ENCODE measurements at places on chromosomes 3 and 15. TPM values are rescaled to one million over a fixed set of nuclear protein-coding genes. Genes with fewer than 3 reads are reported as not detected.

ENTPD3 gene
- not detected for total RNA-seq

- no peak overlapping the region for H3K27ac ChIP-seq
- H3K4me1 ChIP-seq = peaks cover 20% of the 10 kb centered on the region
- DNase-seq = no peak
- peaks cover 19% of the 10 kb centered on the region for H3K27me3 ChIP-seq
- no peaks in the 10 kb centered on the region for H3K36me3 ChIP-seq
- no peak overlapping the region for H3K4me3 ChIP-seq
Measured at GRCh38 chr3:170911051-170911450, 2.6 kb upstream of the EIF5A2 start.

CCDC191 gene
- 2.9 TPM for total RNA-seq

- H3K36me3 ChIP-seq = peaks cover 20% of the 10 kb centered on the region
- H3K27ac ChIP-seq = no peak overlapping the region
- H3K4me1 ChIP-seq = peaks cover 2% of the 10 kb centered on the region
- DNase-seq = no peak
- H3K4me3 ChIP-seq = no peak overlapping the region
Measured at GRCh38 chr15:56792211-56792610, 58.9 kb upstream of the ZNF280D start.

DNA sequence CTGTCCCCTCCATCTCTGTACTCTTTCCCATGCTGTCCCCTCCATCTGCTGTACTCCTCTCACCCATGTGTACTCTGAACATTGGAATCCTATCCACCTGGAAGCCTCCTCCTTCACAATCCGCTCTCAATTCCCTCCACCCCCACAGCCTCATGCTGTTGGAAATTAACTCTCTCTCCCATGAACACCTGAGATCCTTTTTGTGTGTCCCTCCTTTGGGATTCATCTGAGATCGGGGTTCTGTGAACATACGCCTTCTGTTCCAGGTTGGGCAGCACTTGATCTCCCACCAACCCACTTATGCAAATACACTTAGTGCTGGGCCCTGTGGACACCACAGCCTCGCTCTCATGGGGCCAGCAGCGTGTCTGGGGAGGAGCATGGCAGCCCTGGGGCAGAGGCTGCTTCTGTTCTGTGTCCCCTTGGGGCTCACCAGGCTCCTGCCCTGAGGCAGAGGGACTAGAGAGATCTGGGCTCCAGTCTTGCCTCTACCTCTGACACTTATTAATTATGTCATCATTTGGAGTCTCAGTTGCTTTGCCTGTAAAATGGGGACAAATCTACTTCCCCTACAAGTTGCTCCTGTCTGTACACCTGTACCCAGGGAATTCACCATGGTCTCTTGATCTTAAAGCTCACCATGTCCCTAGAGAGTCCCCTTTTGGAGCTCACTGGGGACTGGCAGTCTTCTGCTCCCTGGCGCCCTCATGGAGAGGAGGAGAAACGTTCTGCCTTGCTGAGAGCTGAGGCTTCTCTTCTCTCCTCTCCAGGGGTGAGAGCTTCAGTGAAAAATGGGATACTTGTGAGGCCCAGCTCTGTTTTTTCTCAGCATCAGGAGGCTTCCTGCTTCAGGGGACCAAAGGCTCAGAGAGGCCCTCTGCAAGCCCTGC is 42.7 kb downstream of the ITGA11 start:
- H3K27me3 ChIP-seq = peaks cover 30% of the 10 kb centered on the region
- peaks cover 23% of the 10 kb centered on the region for H3K4me1 ChIP-seq
- peak; percentile 33 for DNase-seq
- no peak overlapping the region for H3K27ac ChIP-seq
- no peak overlapping the region for H3K4me3 ChIP-seq

DNA sequence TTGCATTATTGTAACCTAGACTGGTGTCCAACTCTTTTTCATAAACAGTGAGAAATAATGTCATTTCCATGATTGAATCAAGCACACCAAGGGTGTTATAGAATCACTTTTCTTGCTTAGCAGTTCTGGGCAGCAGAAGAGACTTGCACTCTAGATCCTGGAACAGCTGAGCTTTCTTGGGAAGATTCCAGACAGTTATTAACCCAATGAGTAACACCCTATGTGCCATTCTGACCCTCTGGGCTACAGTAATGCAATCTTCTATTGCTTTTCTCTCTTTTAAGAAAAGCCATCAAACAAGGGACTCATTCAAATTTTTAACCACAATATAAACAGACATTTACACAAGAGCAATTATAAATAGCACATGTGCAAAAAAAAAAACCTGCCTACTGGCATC is 39.3 kb upstream of the USP3 start:
- H3K27ac ChIP-seq = no peak overlapping the region
- H3K4me1 ChIP-seq = peaks cover 16% of the 10 kb centered on the region
- H3K4me3 ChIP-seq = no peak overlapping the region

DAZL gene
- total RNA-seq = 0.07 TPM

PPP1R14D gene
- not detected for total RNA-seq

GOLGA8Q gene
- 7.7 TPM for total RNA-seq

DNA sequence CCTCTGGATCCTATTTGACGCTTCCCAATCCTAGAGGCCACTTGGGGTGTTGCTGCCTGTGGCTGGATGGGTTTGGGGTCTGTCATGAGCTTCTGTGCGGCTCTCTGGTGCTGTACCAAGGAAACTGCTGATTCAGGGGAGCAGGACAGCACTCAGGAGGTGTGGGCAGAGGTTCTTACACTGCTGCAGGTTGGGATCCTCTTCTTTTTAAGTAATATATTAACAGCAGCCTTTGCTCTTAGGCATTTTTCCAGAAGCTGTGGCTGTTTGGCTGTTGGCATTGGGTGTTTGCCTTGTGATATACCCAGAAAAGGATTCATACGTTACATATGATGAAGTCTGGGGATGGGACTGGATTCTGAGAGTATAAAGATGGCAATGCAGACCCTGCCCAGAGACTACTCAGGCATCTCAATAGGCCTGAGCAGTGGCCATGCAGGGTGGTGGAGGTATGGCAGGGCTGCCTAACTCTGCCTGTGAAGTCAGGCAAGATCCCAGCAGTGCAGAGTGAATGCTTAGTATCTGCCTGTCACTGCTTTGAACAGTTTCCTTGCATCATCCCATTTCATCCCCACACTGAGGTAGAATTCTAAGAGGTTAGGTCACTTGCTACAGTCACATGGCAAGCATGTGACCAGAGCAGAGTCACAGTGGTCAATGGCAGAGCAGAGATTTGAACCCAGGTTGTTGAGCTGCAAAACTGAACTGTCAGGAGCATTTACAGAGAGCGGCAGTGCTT is 3.9 kb downstream of the ABHD6 start:
- H3K4me3 ChIP-seq = no peak overlapping the region
- H3K27ac ChIP-seq = no peak overlapping the region
- peaks cover 6% of the 10 kb centered on the region for H3K27me3 ChIP-seq

- no peak for DNase-seq
- no peak overlapping the region for H3K4me3 ChIP-seq
- H3K27me3 ChIP-seq = no peaks in the 10 kb centered on the region
- no peak overlapping the region for H3K27ac ChIP-seq
Measured at GRCh38 chr3:142035308-142035922, 113.9 kb downstream of the TFDP2 start.

- peak overlapping the region; percentile 82 for H3K27ac ChIP-seq
- no peak for DNase-seq
- H3K27me3 ChIP-seq = no peaks in the 10 kb centered on the region
Measured at GRCh38 chr3:172803489-172803888, 53.0 kb downstream of the ECT2 start.

GOLGA6D gene
- total RNA-seq = 0.12 TPM

- H3K27ac ChIP-seq = no peak overlapping the region
- no peaks in the 10 kb centered on the region for H3K4me1 ChIP-seq
- H3K27me3 ChIP-seq = peaks cover 15% of the 10 kb centered on the region
Measured at GRCh38 chr3:37554364-37554763, 307.3 kb upstream of the CTDSPL start.

DNA sequence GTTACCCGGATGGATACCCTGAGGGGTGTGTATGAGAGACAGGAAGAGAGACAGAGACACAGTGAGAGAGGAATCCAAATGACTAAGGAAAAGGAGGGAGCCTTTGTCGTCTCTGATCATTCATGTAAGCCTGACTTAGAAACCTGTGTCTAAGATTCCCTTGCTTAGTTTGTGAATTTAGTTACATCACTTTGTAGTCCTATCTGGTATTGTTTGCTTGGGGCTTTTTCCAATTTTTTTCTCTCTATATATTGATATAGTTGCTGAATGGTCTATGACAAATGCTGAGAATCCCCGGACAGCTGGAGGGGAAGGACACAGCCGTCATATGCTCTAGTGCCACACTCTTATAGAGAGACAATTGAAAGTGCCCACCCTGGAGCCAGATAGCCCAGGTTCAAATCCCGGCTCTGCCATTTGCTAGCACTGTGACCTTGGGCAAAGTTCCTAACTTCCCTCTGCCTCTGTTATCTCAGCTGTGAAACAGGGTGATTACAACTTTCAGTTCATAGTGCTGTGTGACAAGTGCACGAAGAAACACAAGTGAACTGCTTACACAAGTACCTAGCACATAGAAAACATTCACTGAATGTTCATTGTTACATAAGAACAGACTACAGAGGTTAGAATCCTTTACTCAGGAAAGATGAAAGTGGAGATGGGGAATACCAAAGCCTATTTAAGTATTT is 6.0 kb downstream of the SLC24A5 start:
- H3K4me3 ChIP-seq = no peak overlapping the region
- no peak for DNase-seq
- no peak overlapping the region for H3K27ac ChIP-seq
- no peaks in the 10 kb centered on the region for H3K4me1 ChIP-seq
- H3K36me3 ChIP-seq = no peaks in the 10 kb centered on the region

DNA sequence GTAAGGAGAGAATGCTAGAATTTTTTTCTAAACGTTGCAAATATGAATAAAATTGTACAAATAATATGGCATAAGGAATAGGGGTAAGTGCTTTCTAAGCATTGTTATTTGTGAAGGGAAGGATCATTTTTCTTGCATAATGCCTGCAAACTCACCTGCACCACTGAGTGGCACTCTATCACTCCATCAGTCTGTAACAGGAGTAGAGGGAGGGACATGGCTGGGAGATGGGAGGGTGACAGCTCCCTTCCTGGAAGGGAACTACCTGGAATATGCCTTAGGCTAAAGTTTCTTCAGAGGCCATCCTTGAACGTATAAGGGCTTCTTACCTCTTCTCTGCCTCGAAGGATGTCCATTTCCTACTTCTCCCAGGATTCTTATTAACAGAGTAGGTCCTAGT is 3.0 kb downstream of the NAALADL2 start:
- H3K27ac ChIP-seq = no peak overlapping the region
- H3K4me1 ChIP-seq = no peaks in the 10 kb centered on the region
- no peak overlapping the region for H3K4me3 ChIP-seq
- DNase-seq = no peak
- no peaks in the 10 kb centered on the region for H3K27me3 ChIP-seq

GRCh38 chr15:47566610-47567009 is 150.7 kb upstream of the SEMA6D start:
- no peak overlapping the region for H3K27ac ChIP-seq
- no peaks in the 10 kb centered on the region for H3K4me1 ChIP-seq
- no peaks in the 10 kb centered on the region for H3K36me3 ChIP-seq
- H3K4me3 ChIP-seq = no peak overlapping the region

- no peak overlapping the region for H3K27ac ChIP-seq
- H3K4me1 ChIP-seq = no peaks in the 10 kb centered on the region
- no peaks in the 10 kb centered on the region for H3K36me3 ChIP-seq
- H3K4me3 ChIP-seq = no peak overlapping the region
- DNase-seq = no peak
Measured at GRCh38 chr3:20574746-20575145, 388.7 kb upstream of the SGO1 start.

- no peak overlapping the region for H3K4me3 ChIP-seq
- no peaks in the 10 kb centered on the region for H3K4me1 ChIP-seq
- no peaks in the 10 kb centered on the region for H3K36me3 ChIP-seq
Measured at GRCh38 chr3:7843441-7843840, 658.2 kb upstream of the LMCD1 start.

DNA sequence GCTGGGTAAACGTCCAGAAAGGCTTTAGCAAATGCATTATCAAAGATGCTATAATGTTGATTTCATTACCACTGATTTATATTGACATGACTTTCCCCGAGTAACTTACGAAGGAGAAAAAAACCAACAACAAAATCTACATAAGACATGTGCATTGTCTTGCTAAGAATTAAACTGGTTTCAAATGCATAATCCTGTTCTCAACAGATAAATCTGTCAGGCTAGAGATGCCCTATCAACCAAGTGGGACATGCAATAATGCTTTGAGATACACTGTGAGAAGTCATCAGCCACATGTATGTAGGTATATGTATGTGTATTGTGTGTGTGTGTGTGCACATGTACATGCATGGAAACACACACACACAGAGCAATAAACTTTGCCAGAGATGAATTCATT is 195.6 kb downstream of the MEIS2 start:
- no peaks in the 10 kb centered on the region for H3K36me3 ChIP-seq
- DNase-seq = no peak
- no peak overlapping the region for H3K4me3 ChIP-seq
- no peaks in the 10 kb centered on the region for H3K27me3 ChIP-seq

GRCh38 chr15:83565138-83565537 is 88.8 kb upstream of the ADAMTSL3 start:
- H3K4me1 ChIP-seq = no peaks in the 10 kb centered on the region
- H3K4me3 ChIP-seq = no peak overlapping the region
- H3K27me3 ChIP-seq = no peaks in the 10 kb centered on the region
- no peak for DNase-seq
- no peaks in the 10 kb centered on the region for H3K36me3 ChIP-seq

DNA sequence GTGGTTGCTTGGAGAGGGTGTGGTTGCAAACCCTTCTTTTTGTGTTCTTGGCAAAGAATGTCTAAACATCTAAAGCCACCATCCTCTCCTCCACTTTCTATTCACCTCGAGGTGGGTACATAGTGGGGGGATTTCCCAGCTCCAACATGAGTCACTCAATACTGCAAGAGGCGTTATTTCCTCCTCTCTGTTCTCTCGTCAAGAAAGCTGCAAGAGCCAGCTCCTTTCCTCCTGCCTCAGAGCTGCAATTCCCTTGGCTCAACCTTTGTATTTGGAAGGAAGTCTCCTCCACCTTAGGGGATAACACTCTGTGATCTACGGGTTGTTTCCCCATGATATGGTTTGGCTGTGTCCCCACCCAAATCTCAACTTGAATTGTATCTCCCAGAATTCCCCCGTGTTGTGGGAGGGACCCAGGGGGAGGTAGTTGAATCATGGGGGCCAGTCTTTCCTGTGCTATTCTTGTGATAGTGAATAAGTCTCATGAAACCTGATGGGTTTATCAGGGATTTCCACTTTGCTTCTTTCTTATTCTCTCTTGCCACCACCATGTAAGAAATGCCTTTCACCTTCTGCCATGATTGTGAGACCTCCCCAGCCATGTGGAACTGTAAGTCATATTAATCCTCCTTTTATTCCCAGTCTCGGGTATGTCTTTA is 138.4 kb downstream of the PLCL2 start:
- no peaks in the 10 kb centered on the region for H3K27me3 ChIP-seq
- peaks cover 35% of the 10 kb centered on the region for H3K36me3 ChIP-seq
- peak overlapping the region; percentile 77 for H3K27ac ChIP-seq
- peak; percentile 73 for DNase-seq
- H3K4me3 ChIP-seq = no peak overlapping the region

GRCh38 chr3:188687389-188687788 is 484.4 kb upstream of the TPRG1 start:
- DNase-seq = no peak
- no peak overlapping the region for H3K27ac ChIP-seq
- no peaks in the 10 kb centered on the region for H3K36me3 ChIP-seq
- peaks cover 6% of the 10 kb centered on the region for H3K4me1 ChIP-seq

PAQR5 gene
- total RNA-seq = not detected

- peaks cover 3% of the 10 kb centered on the region for H3K27me3 ChIP-seq
- DNase-seq = no peak
- H3K4me1 ChIP-seq = peaks cover 2% of the 10 kb centered on the region
- no peak overlapping the region for H3K4me3 ChIP-seq
Measured at GRCh38 chr3:114456742-114457141, 162.9 kb downstream of the TIGIT start.

Measured in activated CD8-positive, alpha-beta memory T cell treated with anti-CD3 and anti-CD28 coated beads, Interleukin-2, amount 10 ng/mL, durations not matched to agents 7 days and 5 days (primary cell).